ENCODE measurements at places on chromosomes 1 and 21.

DNA sequence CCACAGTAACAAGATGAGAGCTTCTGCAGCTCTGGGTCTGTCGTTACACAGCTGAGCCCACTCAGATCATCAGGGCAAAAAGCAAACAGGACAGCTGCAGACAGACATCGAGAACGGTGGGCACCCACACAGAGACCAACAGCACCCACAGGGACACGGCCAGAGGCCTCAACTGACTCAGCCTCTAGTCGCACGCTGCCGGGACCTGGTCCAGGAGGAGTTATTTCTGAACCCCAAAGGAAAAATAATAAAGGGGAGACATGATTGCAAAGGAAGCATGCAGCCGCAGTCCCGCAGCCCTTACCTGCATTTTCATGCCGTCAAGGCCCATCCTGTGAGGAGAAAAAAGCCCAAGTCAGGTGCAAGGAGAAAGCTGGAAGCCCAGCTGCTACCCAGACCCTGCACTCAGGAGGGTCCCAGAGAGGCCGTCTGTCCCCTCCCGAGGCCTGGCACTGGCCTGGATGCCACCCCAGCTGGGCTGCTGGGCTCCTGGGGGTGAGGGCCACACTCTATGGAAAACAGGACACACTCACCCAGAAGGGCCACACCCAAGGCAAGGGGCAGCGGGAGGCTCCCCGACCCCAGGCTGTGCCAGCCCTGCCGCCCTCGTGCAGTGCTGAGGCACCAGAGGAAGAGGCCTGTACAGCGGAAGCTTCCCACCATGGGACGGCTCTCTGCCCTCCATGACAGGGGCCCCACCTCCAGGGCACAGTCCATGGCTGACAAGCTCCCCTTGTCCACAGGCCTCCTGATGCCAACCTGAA, 15.7 kb downstream of the LSS start:
- no peak for DNase-seq

DNA sequence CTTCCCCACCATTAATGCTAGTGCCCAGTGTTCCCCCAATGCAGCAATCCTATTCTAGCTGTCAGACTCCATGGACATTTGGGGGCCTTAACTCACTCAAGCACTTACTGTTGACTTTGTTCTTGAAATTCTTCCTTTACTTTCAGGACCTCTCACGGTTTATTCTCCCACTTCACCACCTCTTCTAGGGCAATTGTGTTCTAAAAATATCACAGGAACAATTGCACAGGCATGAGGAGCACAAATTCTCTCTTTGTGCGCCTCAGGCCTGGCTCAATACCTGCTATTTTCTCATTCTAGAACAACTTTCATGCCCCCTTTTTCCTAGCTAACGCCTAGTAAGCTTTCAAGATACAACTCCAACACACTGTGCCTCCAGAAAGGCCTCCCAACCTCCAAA, 7.3 kb downstream of the MAB21L3 start:
- DNase-seq = no peak

DNA sequence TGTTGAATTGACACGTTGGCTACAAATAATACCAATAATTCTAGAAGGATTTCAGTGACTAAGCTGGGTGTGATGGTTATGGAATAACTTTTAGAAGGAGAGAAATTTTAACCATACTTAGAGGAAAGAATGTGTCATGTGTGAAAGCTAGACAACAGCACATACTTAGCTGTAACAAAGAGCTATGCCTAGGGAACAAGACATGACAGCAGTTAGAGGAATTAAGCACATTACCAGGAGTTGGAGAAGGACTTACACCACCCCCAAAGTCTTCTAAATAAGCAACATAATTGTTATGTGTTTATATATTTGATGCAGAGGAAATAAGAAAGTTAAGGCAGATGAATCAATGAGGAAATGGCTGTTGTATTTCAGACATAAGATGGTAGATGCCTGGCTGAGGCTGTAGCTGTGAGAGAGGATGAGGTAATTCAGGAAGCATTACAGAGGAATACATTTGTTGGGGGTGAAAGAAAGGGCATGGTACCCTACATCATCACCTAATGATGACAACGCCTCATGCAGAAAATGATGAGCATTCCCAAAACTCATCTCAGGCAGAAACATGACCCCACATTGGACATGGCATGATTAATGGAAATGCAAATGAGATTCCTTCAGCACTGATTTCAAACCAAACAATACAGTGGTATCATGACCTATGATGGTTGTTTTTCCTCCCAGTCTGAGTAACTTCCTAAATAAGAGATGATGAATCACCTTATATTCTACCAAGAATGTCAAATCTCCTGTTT, 211.5 kb downstream of the LHX8 start:
- no peak for DNase-seq

DNA sequence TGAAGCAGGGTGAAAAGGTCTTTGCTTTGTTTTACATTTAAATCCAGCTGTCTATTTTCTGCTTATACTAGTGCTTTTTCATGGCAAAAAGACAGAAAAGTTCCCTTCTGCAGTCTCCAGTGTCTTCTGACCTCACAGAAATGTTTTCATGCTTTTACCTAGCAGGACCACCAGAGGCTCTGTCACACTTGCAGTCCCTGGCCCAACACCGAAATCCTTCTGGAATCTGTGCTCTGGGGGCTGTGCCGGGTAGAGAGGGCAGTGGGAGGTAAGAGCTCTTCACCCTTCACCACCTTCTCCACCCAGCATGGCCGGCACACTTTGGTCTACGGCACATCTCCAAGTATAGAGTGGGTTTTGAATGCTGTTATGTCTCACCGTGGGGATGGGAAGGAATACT, 20.8 kb downstream of the GNAT2 start:
- no peak for DNase-seq

DNA sequence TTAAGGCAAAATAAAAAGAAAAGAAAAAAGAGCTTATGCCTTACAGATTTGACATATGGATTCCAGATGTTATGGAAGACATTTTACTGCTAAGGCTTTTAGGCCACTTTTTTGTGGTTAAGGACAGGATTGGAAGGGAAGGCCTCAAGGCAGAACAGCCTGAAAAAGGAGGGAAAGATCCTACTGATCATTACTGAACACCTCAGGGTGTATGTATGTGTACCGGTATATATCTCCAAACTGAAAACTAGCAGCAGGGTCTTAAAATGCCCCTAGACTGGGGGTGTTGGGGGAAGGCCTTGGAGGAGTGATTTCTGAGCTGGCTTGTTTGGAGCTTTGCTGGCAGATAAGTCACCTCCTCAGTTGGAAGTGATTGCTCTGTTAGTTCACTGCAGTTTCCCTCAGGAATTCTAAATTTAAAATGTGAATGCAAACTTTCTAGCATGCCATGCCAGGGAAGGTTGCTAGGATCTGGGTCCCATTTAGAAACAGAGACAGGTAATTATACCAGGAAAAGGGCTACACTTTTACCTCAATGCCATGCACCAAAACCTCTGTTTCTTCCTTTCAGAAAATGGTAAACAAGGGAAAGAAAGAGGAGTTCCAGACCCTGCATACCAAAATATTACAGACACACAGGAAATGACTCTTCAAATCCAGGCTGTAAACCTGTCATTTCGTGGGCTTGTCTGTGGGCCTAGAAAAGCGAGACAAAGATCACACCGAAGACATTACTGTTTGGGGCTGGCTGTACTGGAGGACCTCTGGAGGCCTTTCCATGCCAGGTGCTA, 15.0 kb downstream of the C1orf52 start:
- DNase-seq = no peak

GRCh38 chr1:63935143-63935542, 161.3 kb downstream of the ROR1 start:
- no peak for DNase-seq

DNA sequence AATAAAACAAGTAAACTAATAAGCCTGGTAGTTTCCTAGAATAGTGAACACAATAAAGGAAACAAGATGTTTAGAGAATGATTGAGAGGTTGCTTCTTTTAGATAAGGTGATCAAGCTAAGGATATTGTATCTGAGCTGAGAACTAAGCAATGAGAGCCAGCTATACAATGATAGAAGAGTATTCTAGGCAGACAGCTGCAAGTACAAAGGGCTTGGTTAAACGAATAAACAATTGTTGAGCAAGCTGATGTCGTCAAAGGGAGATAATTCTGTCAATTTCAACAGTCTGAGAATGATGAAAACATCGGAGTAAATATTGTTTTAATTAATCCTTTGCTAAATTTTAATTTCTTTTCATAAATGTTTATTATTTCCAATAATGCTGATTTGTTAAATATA, 5.5 kb upstream of the FH start:
- no peak for DNase-seq

GRCh38 chr1:154840269-154841176, 29.6 kb downstream of the KCNN3 start:
- no peak for DNase-seq

DNA sequence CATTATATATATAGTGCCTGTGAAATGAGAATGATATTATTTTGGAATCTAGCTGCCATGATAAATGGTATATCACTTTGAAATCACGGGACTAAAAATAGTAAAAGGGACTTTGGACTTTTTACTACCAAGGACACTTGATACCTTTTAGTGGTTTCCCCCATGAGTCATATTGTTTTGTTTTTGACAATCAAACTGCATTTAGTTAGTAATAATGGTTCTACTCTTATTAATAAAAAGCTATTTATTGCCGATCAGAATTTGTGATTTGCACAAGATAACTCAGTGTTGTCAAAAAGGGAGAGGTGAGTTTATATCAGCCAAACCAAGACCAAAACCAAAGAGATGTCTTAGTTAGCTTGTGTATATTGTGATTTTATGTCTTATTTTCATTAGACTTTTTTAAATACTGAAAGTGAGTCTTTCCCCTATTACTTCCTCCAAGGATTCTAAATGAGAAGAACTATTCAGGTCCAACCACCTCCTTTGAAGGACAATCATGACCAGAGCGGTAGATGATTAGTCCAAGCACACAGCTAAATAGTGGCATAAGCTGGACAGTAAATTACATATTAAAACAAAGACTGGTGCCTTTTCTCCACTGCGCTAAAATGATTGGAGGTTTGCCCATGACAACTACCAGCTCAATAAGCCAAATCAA, 281.7 kb upstream of the ESRRG start:
- DNase-seq = no peak

- DNase-seq = no peak
Measured at GRCh38 chr21:31928656-31929055, 55.8 kb downstream of the HUNK start.

- DNase-seq = no peak
Measured at GRCh38 chr1:207405814-207406213, 48.3 kb upstream of the CR2 start.

- DNase-seq = no peak
Measured at GRCh38 chr1:150619576-150620509, 9.6 kb downstream of the ENSA start.

DNA sequence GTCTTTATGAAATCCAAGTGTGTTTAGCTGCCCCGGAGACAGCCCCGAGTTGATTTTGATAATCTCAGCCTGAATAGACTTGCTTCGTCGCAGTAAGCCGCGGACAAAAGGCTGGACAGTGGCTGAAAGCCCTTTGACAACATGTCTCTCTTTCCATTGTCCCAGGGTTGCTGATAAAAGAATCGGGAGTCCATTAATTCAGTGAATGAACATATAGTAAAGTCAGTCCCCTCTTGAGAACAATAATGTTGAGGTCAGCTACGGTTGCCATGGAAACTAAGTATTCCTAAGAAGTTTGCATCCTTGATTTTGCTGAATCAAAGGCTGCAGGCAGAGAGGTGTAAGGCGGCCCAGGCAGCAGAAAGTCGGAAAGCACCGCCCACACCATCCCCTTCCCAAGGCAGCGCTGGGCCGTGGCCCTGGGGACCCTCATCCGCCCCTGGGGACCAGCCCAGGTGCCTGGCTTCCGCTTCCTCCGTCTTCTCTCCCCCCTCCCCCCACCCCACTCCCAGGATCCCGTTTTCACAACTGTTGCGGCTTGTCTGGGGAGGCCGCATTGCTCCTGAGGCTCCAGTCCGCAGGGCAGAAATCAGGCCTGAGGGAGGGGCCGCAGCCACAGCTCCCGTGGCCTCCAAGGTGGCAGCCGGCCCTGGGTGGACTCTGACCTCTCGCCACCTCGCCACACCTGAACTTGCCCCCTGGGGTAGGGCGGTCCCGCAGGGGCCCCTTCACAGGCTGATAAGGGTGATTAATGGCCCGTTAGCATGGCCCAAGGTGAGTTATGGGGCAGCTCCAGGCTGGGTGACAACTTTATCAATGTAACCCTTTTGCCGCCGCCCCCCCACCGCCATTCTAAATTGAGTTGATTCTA, 180.9 kb downstream of the PRDM16 start:
- DNase-seq = no peak

- no peak for DNase-seq
Measured at GRCh38 chr21:34867785-34868184, 181.3 kb downstream of the RUNX1 start.

GRCh38 chr1:3864884-3865283, 7.6 kb downstream of the DFFB start:
- no peak for DNase-seq

GRCh38 chr1:164155347-164155746, 403.6 kb upstream of the PBX1 start:
- DNase-seq = no peak

- no peak for DNase-seq
Measured at GRCh38 chr1:158071138-158071537, 77.7 kb downstream of the KIRREL1 start.

DNA sequence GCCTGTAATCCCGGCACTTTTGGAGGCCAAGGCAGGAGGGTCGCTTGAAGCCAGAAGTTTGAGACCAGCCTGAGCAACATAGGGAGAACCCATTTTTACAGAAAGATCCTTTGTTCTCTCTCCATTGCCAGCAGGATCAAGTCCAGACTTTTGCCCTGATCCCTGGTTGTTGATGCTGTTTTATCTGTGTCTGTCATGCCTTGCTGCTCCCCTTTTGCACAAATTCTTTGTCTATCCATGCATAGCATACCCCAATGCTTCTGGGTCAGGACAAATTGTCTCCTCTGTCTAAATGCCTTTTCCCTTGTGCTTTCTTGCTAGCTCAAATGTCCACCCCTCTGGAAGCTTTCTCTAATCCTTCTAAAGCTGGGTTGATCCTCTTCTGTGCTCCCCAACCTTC, 25.3 kb upstream of the FAAH start:
- DNase-seq = no peak

DNA sequence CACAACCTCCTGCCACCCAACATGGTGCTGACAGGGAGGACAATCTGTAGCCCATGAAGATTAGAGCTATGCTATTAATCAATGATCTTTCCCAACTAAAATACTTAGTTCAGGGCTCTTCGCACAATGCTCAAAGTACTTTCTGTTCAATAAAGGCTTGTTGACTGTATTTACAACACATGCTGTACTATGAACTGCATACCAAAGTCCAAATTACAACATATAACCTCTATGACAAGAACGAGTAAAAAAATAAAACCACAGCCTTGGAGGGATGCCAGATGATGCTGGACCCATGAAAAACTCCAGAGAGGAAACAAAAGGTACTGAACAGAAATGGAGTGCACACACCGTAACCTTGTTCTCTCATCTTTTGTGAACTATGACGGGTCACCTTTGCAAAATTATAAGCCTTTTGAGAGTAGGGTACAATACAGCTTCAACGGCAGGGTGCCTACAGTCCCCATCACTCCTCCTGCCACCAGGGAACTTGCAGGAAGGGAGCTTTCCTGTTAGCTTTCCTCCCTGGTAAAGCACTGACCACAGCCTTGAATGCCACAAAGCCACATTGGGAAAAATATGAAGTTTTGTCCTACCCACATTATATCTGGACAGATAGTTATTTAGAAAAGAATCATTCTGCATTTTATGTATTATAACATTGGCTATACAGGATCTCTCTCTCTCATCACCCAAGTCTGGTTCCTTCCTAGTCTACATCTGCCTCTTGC, 175.6 kb downstream of the NRIP1 start:
- DNase-seq = no peak

All from stimulated activated CD4-positive, alpha-beta T cell treated with anti-CD3 and anti-CD28 coated beads, TNF-alpha, amount 100 ng/mL, for 1 hour (primary cell).